ENCODE measurements at places on chromosomes 7 and 10.
A peak's percentile ranks its signal among the peaks of the same experiment; 100 is the strongest.

DNA sequence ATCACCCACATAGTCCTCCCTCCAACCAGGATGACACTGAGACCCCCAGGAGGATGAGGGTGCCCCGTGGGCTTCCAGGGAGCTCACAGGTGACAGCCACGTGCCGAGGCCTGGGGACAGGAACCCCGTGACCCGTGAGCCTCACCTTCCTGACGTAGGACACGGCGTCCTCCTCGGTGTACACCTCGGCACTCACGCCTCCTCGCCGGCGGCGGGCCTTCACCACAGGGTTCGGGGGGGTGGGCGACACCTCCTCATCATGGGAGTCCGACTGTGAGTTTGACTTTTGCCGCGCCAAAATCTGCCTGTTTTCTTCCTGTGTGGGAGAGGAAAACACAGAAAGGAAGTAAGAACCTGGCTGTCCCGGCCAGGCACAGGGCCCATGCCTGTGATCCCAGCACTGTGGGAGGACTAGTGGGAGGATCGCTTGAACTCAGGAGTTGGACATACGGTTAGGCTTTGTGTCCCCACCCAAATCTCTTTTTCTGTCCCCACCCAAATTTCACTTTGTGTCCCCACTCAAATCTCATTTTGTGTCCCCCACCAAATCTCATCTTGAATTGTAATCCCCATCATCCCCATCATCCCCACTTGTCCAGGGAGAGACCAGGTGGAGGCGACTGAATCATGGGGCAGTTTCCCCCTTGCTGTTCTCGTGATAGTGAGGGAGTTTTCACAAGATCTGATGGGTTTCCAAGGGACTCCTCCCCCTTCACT, 45.9 kb upstream of the DNAAF5 start:
- DNase-seq: no peak

DNA sequence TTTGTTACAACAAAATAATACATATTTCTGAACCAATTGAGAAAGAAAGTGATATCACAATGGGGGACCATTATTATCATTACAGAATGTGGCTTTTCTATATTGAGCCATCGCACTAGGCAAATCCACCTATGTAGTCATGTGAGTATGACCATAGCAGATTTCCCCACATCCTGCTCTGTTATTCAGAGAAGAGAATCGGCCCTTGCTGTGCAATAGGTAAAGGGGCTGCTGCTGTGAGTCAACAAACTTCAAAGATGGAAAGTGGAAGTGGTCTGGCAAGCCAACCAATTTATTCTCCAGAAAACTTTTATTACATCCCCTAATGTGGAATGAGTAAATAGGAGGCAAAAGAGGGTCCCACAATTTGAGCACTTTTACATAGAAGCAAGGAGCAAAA, 573.4 kb downstream of the ETV1 start:
- DNase-seq: no peak

DNA sequence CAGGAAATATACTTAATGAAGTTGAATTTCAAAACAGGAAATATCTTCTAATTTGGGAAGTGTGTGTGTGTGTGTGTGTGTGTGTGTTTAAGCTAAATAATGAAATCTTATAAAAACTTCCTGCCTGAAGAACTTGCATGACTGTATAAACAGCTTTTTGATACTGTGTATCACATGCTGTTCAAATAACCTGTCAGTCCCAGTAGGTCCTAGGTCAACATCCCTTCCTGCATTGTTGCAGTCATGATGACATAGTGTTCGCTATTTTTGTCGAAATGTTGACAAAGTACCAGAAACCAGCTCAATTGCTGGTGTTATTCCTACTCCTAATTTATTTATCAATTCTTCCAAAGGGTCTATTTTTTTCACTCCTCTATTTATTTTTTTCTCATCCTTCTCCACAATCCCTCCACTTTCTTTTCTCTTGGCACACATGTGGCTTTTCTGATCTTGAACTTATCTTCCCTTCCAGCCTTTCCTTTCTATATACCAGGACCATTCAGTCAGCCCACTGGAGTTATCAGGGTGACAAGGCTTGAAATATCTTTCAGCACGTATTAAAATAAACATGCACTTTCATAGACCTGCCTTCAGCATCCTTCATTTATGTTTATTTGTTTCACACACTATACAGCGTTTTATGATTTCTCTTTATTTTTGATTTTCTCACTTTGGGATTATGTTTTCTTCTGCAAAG, 115.8 kb downstream of the PLXDC2 start:
- DNase-seq: no peak

- no peak for DNase-seq
Measured at GRCh38 chr10:130816116-130816901, 495.2 kb downstream of the TCERG1L start.

GRCh38 chr10:105986912-105987635, 1177.4 kb downstream of the SORCS1 start:
- no peak for DNase-seq

DNA sequence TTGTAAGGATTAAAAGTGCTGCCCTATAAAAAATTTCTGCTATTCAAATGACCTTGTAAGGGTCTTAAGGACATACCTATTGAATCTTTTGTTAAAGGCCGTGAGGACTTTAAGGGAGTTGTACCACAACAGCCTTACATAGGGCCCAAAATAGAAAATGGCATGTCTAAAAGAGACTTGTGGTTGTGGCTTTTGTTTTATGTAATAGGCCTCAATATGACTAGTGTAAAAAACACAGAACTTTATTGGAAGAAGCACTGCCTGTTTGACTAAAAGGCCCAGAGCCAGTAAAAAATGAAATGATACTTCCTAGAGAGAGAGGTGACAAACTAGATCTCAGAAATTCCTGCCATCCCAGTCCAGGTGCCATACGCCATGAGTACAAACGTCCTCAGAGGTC, 286.6 kb downstream of the SEMA3D start:
- DNase-seq: no peak

DNA sequence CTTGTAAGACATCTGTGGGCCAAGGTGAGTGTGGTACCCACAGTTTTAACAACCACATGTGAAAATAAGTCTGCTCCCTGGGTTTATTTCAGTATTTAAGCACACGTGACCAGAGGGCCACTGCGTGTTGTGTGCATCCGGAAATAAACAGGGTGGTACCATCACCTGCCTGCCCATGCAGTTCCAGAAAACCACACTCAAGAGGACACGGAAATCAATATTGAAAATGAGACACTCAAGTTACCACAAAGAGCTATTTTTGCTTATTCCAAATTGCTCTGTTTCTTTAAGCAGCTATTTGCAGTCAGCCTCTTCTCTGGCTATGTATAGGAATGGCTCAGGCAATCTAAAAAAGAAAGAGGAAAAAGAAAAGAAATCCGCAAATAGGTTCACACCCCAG, 71.8 kb upstream of the LOXL4 start:
- no peak for DNase-seq

DNA sequence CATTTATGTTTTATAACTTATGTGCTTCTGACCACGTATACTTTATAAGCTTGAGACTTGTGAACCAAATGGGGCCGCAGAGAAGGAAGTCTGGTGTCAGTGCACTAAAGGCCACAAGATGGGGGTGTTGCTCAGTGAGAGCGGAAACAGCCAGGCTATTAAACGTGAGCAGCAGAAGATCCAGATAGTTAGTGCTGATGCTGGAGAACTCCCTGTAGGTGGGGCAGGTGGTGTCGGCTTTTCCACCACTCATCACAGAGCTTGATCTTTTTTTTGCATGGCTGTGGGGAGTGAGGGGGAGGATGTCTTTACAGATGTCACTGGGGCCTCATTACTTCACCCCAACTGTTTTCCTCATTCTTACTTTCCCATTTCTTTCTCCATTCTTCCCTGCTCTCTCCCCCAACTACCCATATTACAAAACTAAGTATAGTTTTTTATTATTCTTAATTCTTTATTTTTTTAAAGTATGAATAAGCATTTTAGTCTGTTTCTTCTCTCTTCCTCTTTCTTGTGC, 34.7 kb downstream of the ACADSB start:
- DNase-seq: peak; percentile 5

GRCh38 chr7:76049295-76049694, 1.4 kb downstream of the MDH2 start:
- no peak for DNase-seq

- DNase-seq: no peak
Measured at GRCh38 chr10:121880895-121881294, 46.9 kb downstream of the ATE1 start.

GRCh38 chr7:137345799-137346449, 2.4 kb upstream of the PTN start:
- DNase-seq: no peak

GRCh38 chr10:4947039-4947634, 16.1 kb upstream of the AKR1C1 start:
- DNase-seq: no peak

- DNase-seq: no peak
Measured at GRCh38 chr10:80409121-80409520, 770 bp downstream of the PRXL2A start.

GRCh38 chr10:91843083-91843482, 44.9 kb downstream of the TNKS2 start:
- no peak for DNase-seq

- no peak for DNase-seq
Measured at GRCh38 chr7:71691538-71691937, 559.6 kb downstream of the GALNT17 start.

GRCh38 chr7:12757443-12757842, 70.0 kb downstream of the ARL4A start:
- DNase-seq: no peak

- DNase-seq: no peak
Measured at GRCh38 chr10:49632406-49633317, 18.8 kb downstream of the CHAT start.

DNA sequence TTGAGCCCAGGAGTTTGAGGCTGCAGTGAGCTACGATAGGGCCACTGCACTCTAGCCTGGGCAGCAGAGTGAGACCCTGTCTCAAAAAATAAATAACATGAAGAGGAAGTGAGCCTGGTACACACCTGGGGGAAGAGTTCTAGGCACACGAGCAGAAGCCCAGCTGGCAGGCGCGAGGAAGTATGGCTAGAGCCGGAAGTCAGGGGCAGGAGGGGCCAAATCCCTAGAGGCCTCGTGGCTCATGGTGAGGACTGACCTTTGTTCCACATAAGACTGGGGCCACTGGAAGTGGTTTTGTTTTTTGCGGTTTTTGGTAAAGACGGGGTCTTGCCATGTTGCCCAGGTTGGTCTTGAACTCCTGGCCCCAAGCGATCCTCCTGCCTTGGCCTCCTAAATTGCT, 117.6 kb downstream of the HIP1 start:
- DNase-seq: no peak
